ENCODE measurements at places on chromosomes 16 and 17. TPM values are rescaled to one million over a fixed set of nuclear protein-coding genes. Genes with fewer than 3 reads are reported as not detected.

Gene CD19
- not detected for total RNA-seq

Gene TK2
- total RNA-seq, result 14.8 TPM

Gene TAC4
- not detected for total RNA-seq

Gene PLEKHH3
- 18.5 TPM for total RNA-seq

Gene PRSS33
- total RNA-seq, result not detected

Gene CA7
- total RNA-seq, result not detected

Gene C1QTNF1
- 36.0 TPM for total RNA-seq

Gene AGRP
- not detected for total RNA-seq

Gene DNAI2
- not detected for total RNA-seq

Gene KRTAP9-3
- not detected for total RNA-seq

Gene RAB11FIP4
- total RNA-seq, result 2.1 TPM

Gene TSPOAP1
- total RNA-seq, result not detected

Gene DUSP3
- 61.7 TPM for total RNA-seq

Gene ABCC12
- 0.09 TPM for total RNA-seq

Gene SKAP1
- total RNA-seq, result not detected

Gene TERB1
- total RNA-seq, result not detected

Gene GPR139
- total RNA-seq, result not detected

Gene GSDMA
- total RNA-seq, result not detected

Gene TBC1D3
- total RNA-seq, result not detected

Gene HASPIN
- total RNA-seq, result 13.8 TPM

Gene MVP
- 104 TPM for total RNA-seq

Gene BAHCC1
- total RNA-seq, result 9.8 TPM

Gene TMC7
- 7.6 TPM for total RNA-seq

Gene CDH11
- 1.4 TPM for total RNA-seq

Gene CASKIN1
- 0.74 TPM for total RNA-seq

Gene RND2
- total RNA-seq, result 0.13 TPM

Gene KCNJ12
- 1.2 TPM for total RNA-seq
